ENCODE measurements at places on chromosomes 4 and X.

GRCh38 chr4:123623611-123624010 lies 227.0 kb downstream of the SPRY1 start:
- no peak for DNase-seq

DNA sequence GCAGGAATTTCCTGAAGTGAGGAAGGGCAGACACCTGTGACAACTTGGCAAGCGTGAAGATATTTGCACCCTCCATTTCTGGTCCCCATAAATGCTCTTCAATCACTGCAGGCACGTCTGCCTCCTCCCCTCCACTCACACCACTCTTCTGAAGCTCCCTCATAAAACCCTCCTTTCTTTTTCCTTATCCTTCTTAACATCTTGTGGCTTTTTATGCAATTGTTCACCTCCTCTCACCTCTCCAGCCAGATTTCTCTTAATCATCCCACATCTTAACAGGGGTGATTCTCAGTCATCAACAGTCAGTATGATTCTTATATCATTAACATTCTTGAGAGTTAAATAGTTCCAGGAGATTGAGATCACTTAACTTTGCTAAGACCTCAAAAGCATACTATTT lies 277.4 kb downstream of the SPRY1 start:
- DNase-seq, result no peak

DNA sequence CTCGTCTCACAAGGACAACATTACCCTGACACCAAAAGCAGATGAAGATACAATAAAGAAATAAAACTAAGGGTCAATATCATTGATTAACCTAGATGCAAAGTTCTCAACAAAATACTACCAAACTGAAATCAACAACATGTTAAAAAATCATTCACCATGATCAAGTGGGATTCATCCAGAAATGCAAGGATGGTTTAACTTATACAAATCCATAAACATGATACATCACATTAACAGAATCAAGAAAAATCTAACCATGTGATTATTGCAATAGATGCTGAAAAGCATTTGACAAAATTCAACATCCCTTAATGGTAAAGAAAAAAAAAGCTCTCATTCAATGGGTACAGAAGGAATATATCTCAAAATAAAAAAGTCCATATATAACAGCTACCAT lies 514.9 kb downstream of the TMA16 start:
- DNase-seq, result no peak

GRCh38 chr4:165516281-165516833 lies 137.5 kb downstream of the CPE start:
- no peak for DNase-seq

DNA sequence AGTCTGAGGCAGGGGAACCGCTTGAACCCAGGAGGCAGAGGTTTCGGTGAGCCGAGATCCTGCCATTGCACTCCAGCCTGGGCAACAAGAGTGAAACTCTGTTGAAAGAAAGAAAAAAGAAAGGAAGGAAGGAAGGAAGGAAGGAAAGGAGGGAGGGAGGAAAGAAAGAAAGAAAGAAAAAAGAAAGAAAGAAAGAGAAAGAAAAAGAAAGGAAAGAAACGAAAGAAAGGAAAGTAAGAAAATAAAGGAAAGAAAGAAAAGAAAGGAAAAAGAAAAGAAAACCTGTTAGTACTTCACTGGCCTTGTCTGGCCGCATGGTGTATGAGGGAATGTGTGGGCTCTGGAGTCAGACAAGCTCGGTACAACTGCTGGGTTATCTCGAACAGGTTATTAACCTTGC lies 20.8 kb upstream of the MAGEA1 start:
- no peak for DNase-seq
